ENCODE measurements at places on chromosomes 16 and 17.

- no peak for DNase-seq
Observed at GRCh38 chr16:82769845-82770244, 143.1 kb downstream of the CDH13 start.

DNA sequence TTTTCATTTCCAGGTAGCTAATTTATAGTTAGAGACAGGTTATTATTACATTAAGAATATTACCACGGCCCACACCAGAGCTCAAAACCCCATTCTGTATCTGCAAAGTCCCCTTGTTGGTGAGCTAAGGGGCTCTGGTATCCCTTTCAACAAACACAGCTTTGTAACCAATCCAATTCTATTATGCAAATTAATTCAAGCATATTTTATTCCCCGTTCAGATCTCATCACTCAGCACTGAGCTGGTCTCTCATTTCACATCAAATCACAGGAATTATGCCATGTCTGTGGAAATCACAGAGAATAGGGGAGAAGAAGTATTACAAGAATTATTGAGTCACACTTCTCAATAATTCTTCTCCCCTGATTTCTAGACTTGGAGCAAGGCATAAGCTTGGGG, 111.7 kb downstream of the CDH11 start:
- DNase-seq, result no peak

DNA sequence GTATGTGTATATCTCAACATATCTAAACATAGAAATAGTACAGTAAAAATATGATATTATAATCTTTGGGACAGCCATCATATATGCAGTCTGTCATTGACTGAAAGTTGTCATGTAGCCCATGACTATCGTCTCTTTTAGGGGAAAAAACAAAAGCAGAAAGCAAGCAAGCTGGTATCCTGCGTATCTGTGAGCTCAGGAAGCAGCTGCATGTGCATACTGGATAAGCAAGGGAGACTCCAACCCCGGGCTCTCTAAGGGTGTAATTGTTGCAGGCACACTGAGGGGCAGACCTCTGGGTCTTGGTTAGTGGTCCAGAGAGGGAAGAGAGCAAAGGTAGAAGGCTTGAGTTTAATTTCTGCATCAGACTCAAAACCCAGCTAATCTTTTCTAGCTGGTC, 581.1 kb downstream of the MAF start:
- peak; percentile 61 for DNase-seq

- peak; percentile 98 for DNase-seq
Observed at GRCh38 chr17:45277216-45277849, 15.4 kb upstream of the SPATA32 start.

GRCh38 chr16:72444696-72445095, 272.7 kb upstream of the PMFBP1 start:
- no peak for DNase-seq

- no peak for DNase-seq
Observed at GRCh38 chr16:10870808-10871156, 6.2 kb upstream of the CIITA start.

GRCh38 chr17:17682737-17683680, 1.8 kb downstream of the RAI1 start:
- peak; percentile 78 for DNase-seq

GRCh38 chr16:53022374-53022773, 30.3 kb downstream of the CHD9NB start:
- peak; percentile 25 for DNase-seq

GRCh38 chr17:77692571-77693161, 265.8 kb upstream of the TNRC6C start:
- DNase-seq, result no peak

GRCh38 chr17:81879121-81879520, 8.0 kb upstream of the ARHGDIA start:
- DNase-seq, result no peak

DNA sequence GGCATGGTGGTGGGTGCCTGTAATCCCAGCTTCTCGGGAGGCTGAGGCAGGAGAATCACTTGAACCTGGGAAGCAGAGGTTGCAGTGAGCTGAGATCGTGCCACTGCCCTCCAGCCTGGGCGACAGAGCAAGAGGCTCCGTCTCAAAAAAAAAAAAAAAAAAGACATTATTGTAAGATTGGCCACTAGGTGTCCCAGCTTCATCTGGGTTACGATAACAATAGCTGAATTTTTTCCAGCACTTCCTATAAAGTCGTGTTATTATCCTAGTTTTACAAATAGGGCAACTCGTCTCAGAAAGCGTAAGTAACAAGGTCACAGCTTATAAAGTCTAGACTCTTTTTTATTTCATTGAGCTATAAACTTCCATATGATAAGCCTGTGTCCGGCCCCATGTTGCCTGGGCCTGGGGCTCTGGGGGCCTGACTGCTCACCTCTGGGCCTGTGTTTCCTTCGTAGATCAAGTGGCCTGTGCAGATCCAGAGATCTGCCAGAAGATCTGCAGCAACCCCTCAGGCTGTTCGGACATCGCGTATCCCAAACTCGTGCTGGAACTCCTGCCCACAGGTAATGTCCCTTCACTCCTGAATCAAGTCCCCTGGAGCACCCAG, 60.5 kb downstream of the SLC5A11 start:
- peak; percentile 17 for DNase-seq

- peak; percentile 87 for DNase-seq
Observed at GRCh38 chr17:50213026-50214022, 11.9 kb upstream of the COL1A1 start.

GRCh38 chr16:25063102-25063501, 47.9 kb upstream of the ARHGAP17 start:
- DNase-seq, result no peak

- peak; percentile 52 for DNase-seq
Observed at GRCh38 chr16:4371357-4372000, at the start of gene VASN. Gene VASN, plus strand, starts transcription at chr16:4371848. Its CDS starts 9,030 bp downstream, at chr16:4380878.

- no peak for DNase-seq
Observed at GRCh38 chr16:77297996-77298395, 98.8 kb downstream of the SYCE1L start.

GRCh38 chr17:78428836-78429617, 50.6 kb downstream of the PGS1 start:
- DNase-seq, result no peak

GRCh38 chr17:58330997-58331814, 2.6 kb upstream of the TSPOAP1 start:
- peak; percentile 86 for DNase-seq

GRCh38 chr17:71976011-71976649, 144.7 kb upstream of the SOX9 start:
- DNase-seq, result no peak

- peak; percentile 41 for DNase-seq
Observed at GRCh38 chr17:57261084-57261461, 4.8 kb downstream of the MSI2 start.

- DNase-seq, result no peak
Observed at GRCh38 chr17:21360048-21360447, 16.1 kb upstream of the KCNJ12 start.

DNA sequence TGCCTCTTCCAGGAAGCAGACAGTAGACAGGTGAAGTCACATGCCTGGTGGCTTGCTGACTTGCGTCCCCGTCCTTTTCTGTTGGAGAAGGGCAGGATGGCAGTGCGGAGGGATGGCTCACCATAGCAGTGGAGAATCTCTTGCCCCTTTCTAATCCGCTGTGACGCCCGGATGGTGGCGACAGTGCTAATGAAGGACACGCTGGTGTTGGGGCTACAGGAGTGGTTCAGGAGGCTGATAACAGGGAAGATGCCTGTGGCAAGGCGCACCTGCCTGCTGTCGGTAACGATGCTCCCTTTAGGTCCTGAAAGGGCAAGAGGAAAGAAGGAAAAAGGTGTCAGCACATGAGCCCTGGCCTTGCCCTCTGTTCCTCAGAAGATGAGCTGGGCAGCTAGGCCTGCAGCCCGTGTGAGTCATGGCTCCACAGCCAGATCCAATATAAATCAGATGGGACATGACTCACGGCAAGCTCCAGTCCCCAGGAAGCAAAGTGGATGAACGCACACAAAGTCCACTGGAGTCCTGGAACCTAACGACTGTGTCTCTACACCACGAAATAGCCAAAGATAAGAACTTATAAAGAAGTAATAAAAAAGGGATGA, 25.5 kb downstream of the SERPINF1 start:
- no peak for DNase-seq

- no peak for DNase-seq
Observed at GRCh38 chr17:12990041-12990808, 27.6 kb downstream of the ELAC2 start.

DNA sequence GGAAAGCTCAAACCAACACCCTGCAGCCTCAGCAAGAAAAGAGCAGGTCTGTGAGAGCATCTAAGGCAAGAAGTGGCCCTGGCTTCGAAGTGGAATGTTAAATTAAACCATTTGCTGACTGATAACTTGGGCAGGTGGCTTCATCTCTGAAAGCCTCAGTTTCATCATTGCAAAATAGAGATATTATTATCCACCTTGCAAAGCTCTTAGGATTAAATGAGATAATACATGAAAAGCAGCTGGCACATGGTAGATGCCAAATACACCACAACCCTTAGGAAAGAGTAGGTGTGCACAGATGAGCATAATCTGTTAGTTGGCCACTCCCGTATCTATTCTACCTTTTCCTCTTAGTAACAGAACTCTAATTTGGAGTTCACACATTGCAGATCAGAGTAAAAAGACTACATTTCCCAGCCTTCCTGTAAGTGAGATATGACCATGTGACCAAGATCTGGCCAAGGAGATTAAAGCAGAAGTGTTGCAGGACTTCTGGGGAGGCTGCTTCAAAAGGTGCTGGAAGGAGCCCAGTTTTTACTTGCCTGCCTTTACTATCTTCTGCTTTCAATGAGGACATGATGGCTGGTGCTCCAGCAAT, 288.7 kb downstream of the SOX9 start:
- peak; percentile 1 for DNase-seq

GRCh38 chr17:19502517-19502916, 31.1 kb upstream of the SLC47A1 start:
- DNase-seq, result no peak

- DNase-seq, result no peak
Observed at GRCh38 chr17:55411463-55411855, 10.2 kb downstream of the MMD start.

- no peak for DNase-seq
Observed at GRCh38 chr17:18229254-18229653, 3.8 kb downstream of the LLGL1 start.

- peak; percentile 37 for DNase-seq
Observed at GRCh38 chr17:63540590-63540989, 9.7 kb upstream of the DCAF7 start.

DNA sequence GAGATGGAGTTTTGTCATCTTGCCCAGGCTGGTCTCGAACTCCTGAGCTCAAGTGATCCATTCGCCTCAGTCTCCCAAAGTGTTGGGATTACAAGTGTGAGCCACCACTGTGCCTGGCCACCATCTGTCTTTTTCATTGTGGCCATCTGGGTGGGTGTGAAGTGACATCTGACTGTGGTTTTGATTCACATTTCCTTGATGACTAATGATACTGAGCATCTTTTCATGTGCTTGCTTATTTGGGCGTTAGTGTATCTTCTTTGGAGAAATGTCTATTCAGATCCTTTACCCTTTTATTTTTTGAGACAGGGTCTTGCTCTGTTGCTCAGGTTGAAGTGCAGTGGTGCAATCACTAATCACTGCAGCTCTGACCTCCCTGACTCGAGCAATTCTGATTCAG, 53.9 kb upstream of the ERN1 start:
- peak; percentile 7 for DNase-seq

GRCh38 chr17:70295329-70295728, 126.0 kb downstream of the KCNJ2 start:
- DNase-seq, result peak; percentile 0

GRCh38 chr17:3744014-3744413, 20.3 kb downstream of the HASPIN start:
- DNase-seq, result no peak

- no peak for DNase-seq
Observed at GRCh38 chr17:31404028-31404949, 12.8 kb downstream of the RAB11FIP4 start.

DNA sequence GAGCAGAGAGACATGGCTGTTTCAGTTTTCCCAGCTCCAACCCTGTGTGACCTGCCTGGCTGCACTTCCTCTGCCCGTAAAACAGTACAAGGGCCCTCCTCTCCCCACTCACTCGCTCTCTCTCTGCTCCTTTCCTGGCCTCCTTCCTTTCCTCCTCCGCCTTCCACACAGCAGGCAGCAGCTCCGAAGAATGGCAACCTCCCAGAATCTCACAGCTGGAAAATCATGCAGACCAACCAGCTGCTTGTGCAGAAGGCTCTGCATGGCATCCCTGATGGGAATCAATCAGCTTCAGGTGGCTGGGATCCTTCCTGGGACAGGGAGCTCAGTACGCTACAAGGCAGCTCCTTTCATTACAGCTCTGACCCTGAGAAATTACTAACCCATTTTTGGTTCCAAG, 27.4 kb downstream of the TMEM132E start:
- DNase-seq, result no peak

- DNase-seq, result no peak
Observed at GRCh38 chr17:47203984-47204721, 5.0 kb upstream of the MYL4 start.

DNA sequence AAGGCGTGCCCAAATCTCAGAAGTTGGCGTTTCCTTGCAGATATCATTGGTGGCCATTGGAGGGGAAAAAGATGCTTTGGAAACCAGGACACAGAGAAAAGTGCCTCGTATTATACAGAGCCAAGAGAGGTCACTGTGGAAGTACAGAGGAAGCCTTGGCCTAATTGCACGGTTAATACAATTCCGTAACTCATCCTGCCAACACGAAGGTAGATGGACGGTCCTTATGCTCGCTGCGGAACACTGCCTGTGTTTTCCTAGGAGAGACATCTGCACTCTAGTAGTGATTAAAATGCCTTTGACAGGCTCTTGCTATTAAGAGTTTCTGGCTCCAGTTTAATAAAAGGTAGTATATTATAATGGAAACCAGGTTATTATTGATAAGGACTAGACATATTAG, 536.4 kb downstream of the WWOX start:
- no peak for DNase-seq

DNA sequence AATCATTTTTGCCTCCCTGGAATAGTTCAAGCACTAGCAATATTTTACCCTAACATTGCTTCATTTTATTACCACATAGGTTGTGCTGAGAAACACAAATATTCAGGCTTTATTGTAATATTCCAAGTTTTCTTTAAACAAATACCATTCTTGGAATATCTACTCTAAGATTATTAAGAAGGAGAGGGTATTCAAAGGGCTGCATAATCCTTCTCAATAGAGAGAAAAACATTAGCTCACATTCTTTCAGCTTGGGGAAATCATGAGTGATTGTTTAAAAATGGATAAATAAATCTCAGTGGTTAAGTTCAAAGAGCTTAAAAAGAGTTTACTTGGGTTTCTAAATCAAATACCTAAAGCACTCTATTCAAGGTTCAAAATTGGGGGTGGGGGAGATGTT, 111.9 kb upstream of the CORO6 start:
- DNase-seq, result no peak

DNA sequence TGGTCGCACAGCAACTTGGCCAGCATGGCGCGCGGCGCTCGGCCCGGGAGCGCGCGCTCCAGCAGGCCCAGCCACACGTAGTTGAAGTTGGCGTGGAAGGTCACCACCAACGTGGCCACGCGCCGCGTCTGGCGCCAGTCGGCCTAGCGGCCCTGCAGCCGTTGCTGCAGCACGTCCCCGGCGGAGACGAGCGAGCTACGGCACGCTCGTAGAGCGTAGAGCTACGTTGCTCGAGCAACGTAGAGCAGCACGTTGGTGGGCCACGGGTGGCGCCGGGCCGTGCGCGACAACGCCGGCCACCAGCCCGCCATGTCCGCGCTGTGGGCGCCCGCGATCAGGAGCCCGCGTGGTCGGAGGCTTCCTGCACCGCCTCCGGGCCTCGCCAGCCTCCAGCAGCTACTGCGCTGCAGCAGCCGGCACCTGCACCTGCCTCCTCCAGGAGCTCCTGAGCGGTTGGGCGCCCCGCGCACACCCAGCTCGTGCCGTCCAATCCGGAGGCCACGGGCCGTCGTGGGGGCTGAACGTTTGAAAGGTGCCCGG, 13.4 kb upstream of the SULT1A1 start:
- DNase-seq, result peak; percentile 54

- no peak for DNase-seq
Observed at GRCh38 chr17:69367298-69367697, 40.4 kb upstream of the ABCA5 start.
